Stimulated activated CD8-positive, alpha-beta memory T cell treated with anti-CD3 and anti-CD28 coated beads, Interleukin-15, amount 100 ng/mL, for 4 hours (primary cell): ENCODE measurements at places on chromosomes 5 and 9.

DNA sequence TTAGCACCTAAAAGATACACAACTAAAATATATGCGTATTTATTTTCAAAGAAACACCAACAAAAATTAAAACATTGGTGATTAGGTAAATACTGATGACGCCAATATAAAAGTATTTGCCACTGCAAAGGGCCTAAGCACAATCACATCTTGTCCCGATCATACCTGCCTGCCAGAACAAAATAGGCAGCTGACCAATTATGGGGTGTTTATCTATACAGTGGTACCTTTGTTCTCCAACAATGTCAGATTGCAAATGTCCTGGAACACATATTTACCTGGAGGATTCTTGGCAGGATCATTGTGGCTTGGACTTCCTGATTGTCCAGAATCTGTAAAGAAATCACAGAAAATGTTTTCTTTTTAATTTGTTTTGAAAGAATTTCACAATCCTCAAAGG is 134.5 kb downstream of the NFIB start:
- DNase-seq: no peak

DNA sequence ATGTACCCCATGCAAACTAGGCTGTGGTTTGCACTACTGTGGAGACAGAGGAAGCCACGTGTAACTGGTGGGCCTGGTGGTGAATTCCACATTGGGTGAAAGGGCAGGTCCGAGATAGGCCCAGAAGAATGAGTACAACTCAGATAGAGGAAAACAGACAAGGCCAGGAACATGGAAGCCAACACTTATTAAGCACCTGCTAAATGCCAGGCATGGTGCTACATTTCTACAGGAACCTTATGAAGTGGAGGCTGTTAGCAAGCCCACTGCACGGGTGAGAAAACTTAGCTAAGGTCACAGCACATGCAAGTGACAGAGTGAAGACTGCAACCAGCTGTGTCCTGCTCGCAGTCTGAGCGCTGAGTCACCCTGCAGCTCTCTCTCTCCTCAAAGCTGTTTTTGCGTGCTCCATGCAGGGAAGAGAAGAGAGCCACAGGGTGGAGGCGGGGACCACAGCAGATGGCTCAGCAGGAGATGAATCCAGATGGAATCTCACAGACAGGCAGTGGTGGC is 65.5 kb upstream of the SPTLC1 start:
- no peak for DNase-seq

DNA sequence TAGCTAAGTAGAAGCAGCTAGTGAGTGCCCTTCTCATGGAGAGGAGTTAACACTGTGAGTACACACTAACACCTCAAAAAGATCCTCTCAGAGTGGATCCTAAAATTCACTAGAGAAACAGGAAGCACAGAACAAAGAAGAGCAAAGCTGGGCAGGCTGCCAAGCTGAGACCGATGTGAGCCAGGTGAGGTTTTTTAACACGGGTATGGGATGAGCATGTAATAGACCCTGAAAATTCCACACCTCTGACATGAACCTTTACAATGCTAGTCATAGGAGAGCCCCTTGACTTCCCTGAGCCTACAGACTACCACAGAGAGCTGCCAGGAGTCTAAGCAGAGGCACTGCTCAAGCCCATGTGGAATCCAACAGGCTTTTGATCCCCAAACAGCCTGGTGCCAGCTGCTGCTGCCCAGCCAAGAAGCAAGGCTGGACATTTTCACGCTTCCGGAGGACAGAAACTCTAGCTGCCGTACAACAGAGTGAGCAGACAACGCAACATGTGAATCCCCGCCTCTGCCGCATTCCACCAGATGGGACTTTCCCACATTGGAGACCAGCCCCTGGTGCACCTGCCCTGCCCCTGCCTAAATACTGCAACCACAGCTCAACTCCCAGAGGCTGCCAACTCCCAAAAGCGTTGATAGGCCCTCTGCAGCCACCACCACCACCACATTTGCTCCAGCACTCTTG is 280.8 kb downstream of the CDH10 start:
- DNase-seq: no peak

DNA sequence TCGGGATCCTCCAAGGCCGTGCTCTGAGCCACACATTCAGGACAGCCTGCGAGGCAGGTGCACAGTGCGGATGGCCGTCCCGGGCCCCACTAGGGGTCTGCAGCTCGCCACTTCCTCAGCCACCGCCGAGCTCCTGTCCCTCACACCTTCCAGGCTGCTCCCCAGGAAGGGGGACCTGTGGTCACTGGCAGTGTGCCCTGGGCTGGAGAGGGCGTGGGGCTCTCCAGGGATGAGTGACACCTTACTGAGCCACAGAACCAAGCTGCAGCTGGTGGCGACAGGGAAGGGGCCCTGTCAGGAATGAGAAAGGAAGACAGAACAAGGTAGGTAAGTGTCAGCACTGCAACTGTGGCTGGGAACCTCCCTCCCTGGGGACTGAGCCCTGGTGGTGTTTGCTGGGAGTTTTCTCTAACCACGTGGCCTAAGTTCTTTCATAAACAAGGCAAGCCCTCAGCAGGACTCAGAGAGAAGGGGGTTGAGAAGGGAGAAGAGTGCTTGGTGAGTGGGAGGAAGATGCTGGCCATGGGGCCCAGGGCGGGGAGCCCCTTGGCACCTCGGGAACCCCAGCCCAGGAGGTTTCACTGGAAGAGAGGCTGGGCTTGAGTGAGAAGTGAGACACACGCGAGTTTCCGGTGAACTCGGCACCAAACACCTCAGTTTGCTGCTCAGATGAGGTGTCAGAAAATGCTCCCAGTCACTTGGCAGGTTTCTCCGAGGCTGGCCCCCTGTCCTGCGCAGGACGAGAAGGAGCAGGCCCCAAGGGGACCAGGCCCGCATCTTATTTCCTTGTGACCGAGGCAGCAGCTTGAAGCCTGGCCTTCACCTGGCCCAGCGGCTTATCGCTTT is 5.2 kb downstream of the IL13 start:
- DNase-seq: no peak

- DNase-seq: no peak
Observed at GRCh38 chr5:164748861-164749260, 1243.4 kb downstream of the MAT2B start.
